Cardiac fibroblast (primary cell): ENCODE measurements at places on chromosomes 3 and 15.

GRCh38 chr3:49593041-49593440, 38.8 kb downstream of the BSN start:
- DNase-seq, result peak; percentile 39

DNA sequence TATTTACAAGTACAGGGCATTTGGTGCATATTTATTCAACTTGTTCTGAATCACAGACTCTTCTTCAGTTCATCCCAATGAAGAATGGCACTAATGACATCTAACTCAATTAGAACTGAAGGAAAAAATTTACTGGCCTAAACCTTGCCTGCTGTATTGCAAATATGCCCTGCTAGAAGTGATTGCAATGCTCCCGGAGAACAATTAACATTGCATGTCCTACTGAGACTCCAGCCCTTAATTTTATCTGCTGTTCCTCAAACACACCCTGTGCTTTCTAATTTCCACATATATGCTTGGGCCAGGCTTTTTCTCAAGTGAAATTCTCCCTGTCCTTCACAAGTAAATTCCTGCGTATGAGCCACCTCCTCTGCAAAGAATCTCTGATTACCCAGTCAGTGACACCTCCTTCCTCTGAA, 8.3 kb downstream of the ACKR4 start:
- DNase-seq, result peak; percentile 54

DNA sequence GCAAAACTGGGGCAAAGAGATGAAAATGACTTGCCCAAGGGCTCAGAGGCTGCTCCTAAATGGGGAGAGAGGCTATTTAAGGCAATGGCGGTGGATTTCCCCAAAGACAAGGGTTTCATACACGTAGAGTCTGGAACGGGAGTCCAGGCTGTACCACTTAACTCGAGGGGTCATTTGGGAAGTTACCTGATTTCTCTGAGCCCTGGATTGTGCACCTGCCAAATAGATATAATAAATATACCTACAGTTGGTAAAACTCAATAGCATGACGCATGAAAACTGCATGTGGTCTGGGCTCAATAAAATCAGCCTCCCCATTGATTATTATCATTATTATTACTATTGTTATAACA, 1.3 kb upstream of the ITPR1 start:
- DNase-seq, result no peak

GRCh38 chr3:22089284-22089683, 338.3 kb upstream of the ZNF385D start:
- peak; percentile 50 for DNase-seq

DNA sequence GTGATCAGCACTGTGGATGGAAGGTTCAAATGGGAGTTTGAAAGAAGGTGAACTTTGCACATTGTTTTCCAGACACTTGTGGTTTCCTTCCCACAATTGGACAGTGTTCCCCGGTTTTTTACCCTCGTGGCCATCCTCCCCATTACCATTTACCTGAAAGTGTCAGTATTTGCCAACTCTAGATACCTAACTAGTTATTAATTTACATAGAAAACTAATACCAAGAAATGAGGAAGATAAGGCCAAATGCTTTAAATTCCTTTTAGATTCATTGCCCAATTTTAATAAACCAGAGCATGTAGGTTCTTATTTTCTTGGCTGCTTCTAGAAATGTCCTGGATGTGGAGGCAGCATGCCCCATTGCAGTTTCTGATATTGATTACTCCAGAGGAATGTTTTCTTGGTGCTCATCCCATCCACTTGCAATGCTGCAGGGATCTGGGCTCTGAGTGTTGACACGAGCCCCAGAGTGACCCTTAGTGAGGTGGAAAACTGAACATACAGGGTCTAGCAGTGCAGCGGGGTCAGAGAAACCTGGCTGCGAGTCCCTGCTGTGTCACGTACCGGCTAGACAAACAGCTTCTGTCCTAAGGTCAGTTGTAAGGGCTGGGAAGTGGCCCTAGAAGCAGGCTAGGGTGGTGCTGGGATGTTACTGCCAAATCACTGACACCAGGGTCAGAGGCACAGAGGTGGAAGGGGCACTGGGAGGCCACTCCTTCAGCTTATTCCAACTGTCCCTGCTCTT, 23.5 kb downstream of the LSM3 start:
- DNase-seq, result peak; percentile 31

- DNase-seq, result no peak
Measured at GRCh38 chr3:36876181-36876936, 68.5 kb downstream of the TRANK1 start.
